Posterior cingulate gyrus (tissue), 11 donors: ENCODE measurements at places on chromosomes 11 and 22.

DNA sequence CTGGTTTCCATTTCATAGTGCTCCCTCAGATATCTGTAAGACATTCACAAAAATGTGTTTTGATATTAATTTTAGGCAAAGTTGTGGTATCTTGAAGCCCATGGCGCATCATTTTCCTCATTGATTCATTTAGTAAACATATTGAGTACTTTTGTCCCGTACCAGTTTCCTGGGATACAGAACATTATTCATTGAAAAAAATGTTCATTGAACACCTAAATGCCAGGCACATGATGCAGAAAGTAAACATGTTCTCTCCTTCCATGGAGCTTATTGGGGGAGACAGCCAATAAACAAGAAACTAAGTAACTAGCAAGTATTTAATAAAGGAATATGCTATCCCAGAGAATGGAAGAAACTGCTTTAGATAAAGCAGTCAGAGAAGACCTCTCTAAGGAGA, 195.0 kb downstream of the UVRAG start:
- DNase-seq: no peak

DNA sequence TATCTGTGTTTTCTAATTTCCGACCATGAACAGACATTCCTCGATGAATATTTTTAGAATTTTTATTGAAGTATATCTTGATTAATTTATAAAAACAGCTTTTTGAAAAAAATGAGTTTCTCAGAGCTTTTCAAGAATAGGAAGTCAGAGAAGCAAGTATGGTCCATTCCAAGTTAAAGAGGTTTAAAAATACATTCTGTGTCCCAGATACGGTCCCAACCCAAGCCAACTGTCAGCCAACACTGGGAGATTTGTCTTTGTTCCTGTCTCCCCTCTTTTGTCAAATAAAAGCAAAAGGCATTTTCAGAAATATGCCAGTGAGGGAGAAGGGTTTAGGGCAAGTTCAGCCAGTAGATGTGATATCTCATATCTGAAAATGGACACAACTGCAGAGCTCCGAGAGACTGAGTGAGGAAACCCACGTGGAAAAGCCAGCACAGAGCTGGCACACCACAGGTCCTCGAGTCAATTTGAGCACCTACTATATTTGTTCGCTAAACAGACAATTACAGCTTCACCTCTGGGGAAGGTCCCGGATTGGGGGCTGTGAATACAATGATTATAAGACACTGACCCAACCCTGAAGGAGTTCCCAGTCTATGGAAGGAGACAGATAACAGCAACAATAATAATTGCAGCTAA, 59.8 kb downstream of the C11orf91 start:
- no peak for DNase-seq

DNA sequence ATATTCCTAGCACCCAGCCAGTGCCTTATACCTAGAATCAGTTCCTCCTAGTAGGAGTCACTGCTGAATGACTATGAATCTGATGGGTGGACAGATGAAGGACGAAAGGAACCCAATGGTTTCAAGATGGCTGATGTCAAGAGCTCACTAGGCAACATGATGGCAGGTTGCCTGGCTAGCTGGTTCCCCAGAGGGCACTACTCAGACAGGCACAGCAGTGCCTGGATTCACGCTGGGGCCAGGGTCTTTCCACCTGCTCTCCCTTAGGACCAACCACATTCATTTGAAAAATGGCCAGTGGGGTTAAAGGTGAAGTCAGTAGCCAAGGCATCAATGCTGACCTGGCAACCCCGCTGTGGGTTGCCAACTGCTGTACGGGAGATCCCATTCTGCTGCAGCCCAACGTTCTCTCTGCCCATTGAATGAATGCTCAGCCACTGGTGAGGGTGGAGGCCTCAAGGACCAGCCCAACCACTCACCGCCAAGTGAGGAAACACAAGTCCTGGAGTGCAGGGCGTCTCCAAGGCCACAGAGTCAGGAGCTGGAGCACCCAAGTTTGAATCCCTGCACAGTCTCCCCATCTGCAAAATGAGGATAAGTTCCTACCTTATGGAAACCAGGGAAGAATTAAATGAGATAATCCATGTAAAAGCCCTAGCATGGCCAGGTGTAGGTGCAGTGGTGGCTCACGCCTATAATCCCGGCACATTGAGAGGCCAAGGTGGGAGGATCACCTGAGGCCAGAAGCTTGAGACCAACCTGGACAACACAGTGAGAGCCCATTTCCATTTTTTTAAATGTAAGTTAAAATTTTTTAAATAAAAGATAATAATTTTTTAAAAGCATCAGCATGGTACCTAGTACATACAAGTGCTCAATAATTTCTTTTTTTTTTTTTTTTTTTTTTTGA, 12.4 kb downstream of the MYH9 start:
- DNase-seq: no peak

DNA sequence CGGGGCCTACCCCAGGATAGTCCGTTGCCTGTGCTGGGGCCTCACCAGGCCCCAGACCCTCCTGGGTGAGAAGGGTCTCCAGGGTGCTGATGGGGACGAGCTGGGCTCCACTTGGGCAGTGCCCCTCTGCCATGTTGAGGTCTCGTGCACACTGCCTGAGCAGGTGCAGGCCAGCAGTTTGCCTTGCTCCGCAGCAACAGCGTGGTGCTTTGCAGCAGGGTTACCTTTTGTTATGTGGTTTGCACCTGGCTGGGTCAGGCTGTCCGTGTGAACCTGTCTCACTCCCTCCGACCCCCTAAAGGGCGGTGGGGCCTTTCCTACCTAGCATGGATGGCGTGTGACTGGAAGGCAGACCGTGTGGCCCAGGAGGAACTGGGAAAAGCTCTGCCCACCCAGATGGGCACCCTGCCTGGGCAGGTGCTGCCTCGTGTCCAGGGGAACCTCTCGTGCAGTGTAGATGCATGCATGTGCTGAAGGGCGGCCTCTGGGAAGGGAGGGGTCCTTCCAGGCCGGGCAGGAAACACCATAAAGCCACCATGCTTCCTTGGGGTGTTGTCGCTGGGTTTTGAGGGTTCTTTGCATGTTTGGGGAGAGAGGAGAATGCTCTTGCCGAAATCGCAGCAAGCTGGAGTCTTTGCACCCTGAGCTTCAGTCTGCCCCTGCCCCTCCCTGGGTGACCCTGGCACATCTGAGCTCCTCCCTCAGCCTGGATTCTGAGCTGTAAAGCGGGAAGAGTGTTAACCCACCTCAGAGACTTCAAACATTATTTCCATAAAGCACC, 75.4 kb upstream of the PPARA start:
- DNase-seq: peak; percentile 70

- no peak for DNase-seq
Measured at GRCh38 chr22:33572086-33572485, 348.2 kb downstream of the LARGE1 start.

DNA sequence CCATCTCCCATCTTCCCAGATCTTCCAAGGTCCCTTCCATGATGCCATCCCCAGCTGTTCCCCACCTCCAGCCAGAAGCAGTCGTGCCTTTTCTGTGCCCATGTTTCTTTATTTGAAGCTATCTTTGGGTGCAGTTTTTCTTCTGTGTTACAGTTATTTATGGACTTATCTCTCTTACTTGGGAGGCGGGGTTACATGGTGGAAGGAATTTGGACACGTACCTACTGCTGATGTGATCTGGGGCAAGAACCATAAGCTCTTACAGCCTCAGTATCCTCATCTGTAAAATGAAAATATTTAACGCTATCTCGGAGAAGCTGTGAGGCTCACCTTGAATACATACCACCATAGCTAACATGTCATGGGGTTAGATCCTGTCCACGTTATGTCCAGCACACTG, 98.9 kb downstream of the ZBTB16 start:
- no peak for DNase-seq

GRCh38 chr11:34235189-34235588, 122.6 kb downstream of the ABTB2 start:
- no peak for DNase-seq

- no peak for DNase-seq
Measured at GRCh38 chr11:114141863-114142580, 82.5 kb downstream of the ZBTB16 start.

- DNase-seq: no peak
Measured at GRCh38 chr11:86064220-86064803, 4.6 kb downstream of the PICALM start.

DNA sequence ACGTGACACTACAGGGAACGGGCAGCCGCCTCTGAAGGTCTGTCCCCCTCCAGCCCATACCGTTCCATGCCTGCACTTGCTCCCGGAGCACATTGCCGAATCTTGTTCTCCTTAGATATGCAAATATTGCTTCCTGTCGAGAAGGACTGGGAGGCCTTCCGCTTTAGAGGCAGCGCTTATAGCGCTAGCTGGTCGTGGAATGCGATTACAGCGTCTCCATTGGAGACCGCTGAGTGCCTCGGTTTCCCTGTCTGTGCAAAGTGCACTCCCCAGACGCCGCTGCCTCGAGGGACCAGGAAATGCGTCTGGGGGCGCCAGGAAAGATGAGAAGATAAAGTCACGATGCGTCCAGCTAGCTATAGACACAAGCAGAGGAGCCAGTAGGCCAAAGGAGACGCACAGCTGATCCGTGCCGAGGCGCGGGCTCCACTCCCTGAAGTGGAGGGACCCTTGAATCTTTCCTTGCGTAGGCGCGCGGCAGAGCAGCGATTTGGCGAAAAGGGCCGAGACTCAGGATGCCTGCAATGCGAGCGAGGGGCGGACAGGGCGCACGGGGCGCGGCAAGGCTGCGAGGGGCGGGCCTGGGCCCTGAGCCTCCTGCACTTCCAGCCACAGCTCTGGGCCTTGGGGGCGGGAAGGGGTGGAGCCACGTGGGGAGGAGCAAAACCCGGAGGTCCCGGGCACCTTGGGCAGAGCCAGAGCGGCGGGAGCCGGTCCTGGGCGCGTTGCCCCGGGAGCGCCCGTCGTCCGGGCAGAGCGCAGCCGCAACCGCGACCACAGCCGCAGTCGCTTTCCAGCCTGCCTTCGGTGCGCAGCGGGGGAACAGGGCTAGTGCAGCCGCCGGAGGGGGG, at the start of gene RASSF10:
Gene RASSF10 (plus strand): TSS at position 692 of the 851 bp plus-strand sequence. CDS start 261 bp downstream, outside the sequence.
- DNase-seq: peak; percentile 87

DNA sequence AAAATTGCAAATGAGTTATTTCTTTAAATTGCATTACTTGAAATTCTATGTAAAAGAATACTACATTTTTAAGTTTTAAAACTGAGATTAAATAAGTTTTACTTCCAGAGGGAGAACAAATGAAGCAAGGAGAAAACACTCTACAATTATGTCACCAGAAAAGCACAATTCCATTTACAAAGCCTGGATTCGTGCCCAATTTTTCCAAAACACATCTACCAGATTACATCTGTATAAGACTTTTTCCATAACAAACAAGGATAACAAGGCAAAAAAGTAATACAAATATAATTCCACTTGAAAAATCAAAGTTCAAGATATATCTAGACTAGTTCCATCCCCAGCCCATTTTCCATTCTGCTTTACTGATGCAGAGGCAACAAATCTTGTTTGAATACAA, 40.5 kb downstream of the MTMR2 start:
- no peak for DNase-seq

DNA sequence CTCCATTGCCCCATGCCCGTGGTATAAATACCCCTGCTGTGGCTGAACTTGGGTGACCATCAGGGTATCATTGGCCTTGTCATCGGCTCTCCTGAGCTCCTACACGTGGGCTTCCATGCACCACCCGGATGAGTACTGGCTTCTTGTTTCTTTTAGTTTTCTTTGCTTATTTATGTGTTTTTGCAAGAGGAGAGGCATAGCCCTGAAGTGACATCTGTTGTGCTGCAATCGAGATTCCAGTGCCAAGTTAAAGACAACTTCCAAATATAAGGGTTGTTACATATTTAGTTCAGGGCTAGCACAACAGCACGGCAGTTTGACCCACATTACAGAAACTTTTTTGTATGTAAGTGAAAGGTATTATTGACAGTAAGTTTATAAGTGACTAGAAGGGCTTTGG, 1087.1 kb downstream of the TBC1D22A start:
- DNase-seq: no peak

- DNase-seq: no peak
Measured at GRCh38 chr11:61111050-61111435, 8.8 kb downstream of the CD5 start.

- no peak for DNase-seq
Measured at GRCh38 chr11:66600631-66601233, 7.7 kb downstream of the CCS start.

GRCh38 chr11:130394615-130395014, 33.8 kb downstream of the ADAMTS8 start:
- no peak for DNase-seq

DNA sequence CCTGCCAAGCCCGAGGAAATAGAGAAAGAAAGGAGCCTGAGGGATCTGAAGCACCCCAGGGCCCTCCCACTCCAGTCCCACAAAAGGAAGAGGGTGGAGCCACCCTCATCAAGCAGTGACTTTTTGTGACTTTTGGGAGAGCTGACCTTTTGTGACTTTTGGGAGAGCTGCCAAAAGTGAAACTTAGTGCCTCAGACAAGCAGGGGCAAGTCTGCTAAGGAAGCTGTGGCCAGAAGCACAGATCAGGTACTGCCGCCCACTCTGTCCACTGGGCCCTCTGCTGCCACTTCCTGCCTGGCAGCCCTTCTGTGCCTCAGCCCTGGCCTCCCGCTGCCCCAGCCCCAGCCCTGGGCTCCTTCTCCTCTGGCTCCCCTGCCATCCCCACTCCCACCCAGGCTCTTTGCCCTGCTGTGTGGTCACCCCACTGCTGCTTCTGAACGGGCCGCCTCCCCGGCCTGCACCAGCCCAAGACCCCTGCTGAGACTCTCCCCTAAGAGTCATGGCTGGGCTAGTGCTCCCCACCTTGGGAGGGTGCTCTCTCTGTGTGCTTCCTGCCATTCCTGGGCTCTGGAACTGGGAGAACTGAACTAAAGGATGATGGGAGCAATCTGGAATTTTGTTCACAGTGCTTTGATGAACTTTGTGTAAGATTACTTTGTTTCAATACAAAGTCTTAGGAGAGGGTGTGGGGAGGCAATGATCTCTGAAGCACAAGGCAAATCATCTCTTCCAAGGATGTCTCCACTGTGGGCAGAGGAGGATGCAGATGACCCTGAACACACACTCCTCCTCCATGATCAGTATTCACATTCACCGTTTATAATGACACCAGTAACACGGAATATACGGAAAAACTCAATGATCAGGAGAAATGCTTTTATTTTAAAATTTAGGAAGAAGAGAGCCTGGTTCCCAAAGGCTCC, at the start of gene APOBEC3H:
Gene APOBEC3H (plus strand): TSS at position 147 of the 923 bp plus-strand sequence. CDS start 3,035 bp downstream, outside the sequence.
- no peak for DNase-seq

GRCh38 chr11:56799691-56800210, 51.3 kb upstream of the OR9G4 start:
- no peak for DNase-seq

- peak; percentile 27 for DNase-seq
Measured at GRCh38 chr11:86291466-86292262, 10.4 kb upstream of the HIKESHI start.

- DNase-seq: no peak
Measured at GRCh38 chr22:41237036-41237706, 3.6 kb downstream of the CHADL start.

GRCh38 chr22:28259774-28260312, 340.8 kb upstream of the PITPNB start:
- no peak for DNase-seq

GRCh38 chr11:123594188-123594901, 60.1 kb downstream of the SCN3B start:
- DNase-seq: no peak
